ENCODE measurements at places on chromosomes 6 and 20. TPM values are rescaled to one million over a fixed set of nuclear protein-coding genes. Genes with fewer than 3 reads are reported as not detected.

The FRK gene
- 7.3 TPM for total RNA-seq

The EFCAB8 gene
- total RNA-seq = 2.0 TPM

The FOXF2 gene
- total RNA-seq = 0.88 TPM

DNA sequence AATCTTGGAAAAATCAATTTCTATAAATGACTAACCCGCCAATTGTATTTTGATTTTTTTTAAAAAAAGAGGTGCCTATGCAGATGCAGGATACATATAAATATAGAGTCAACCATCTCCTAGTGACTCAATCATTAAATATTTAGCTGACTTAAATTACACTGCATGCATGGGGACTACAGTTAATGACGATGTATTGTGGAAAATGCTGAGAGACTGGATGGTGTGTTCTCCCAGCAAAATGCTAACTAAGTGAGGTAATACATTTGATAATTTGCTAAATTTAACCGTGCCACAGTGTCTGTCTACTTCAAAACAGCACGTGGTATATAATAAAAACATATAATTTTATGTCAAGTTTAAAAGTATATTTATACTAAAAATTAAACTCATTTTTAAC, 341.6 kb downstream of the PRKN start:
- DNase-seq = no peak

The ARFGEF3 gene
- total RNA-seq = 5.6 TPM

- DNase-seq = no peak
Measured at GRCh38 chr20:36802326-36803222, 29.0 kb upstream of the DSN1 start.

The RAET1G gene
- not detected for total RNA-seq

The ZC2HC1B gene
- not detected for total RNA-seq

The TGIF2 gene
- 58.4 TPM for total RNA-seq

The C6orf141 gene
- 2.1 TPM for total RNA-seq

DNA sequence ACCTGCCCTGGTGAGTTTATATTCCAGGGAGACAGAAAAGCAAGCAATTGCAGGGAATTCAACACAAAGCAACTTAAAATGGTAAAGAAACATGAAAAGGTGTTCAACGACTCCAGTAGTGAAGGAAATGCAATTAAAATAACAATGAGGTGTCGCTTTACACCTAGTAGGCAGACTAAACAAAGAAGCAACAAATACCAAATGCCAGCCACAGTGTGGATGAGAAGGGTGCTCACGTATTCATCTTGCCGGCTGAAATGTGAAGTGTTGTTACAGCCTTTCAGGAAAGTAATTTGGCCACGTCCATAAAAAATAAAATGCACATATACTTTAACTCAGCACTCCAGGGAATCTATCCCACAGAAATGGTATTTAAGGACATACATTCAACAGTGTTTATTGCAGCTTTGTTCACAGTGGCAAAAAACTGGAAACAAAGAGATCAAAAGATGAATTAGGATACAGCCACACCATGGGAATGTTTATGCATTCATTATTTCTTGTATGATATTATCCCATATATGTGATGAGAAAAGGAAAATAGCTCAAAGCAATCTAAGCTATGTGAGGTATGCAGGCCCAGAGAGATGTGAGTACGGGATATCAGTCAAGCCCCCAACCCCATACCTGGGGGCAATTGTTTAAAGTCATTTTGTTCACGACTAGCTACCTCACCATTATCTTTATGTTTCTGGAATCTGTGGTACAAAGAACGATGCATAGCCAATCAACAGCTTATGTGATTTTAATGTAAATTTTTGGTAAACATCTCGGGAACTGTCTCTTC, 266.0 kb upstream of the SOX4 start:
- no peak for DNase-seq

The NKX2-2 gene
- not detected for total RNA-seq

The DPPA5 gene
- total RNA-seq = not detected

DNA sequence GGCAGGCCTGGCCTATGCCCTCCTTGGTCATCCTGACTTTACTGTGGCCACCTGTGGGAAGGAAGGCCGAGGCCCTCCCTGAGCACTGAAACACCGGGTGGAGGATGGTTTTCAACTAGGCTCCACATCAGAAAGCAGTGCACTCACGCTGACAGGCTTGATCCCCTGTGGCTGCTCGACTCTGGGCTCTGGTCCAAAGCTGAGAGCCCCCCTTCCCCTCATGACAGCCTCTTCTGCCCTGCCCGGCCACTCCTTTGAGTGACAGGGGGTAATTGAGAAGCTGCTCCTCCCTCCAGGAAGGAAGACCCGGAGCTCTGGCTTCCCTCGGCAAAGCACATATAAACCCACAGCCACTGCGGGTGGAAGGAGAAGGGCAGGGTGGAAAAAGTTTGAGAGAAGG, 43.6 kb downstream of the MUC22 start:
- no peak for DNase-seq

The COL9A1 gene
- total RNA-seq = not detected

DNA sequence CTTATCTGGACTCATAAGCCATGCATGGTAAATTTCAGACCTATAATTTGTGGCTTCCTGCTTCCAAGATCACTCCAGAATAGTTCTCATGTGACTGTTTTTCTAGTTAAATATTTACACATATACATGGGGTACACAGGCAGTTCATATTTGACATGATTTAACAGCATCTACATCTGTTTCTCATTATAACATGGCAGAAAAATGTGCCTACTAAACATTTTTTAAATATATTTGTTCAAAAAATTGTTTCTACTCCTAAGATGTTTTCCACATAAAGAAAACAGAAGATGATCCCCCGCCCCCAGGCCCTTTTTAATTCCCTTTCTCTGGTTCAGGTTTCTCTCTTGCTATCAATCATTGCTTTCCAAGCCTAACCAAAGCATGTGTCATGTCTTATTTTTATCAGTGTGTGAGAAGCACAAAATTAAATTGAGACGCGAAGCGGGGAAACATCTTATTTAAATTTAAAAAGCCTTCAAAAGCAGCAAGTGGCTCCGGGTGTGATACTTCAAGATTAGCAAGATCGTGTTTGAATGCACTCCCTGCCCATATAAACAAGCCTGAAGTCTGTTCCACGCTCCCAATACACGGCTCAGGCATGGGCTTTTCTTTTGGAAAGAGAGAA, 37.3 kb downstream of the IPCEF1 start:
- DNase-seq = no peak

- no peak for DNase-seq
Measured at GRCh38 chr6:45808917-45809316, 206.7 kb downstream of the CLIC5 start.

DNA sequence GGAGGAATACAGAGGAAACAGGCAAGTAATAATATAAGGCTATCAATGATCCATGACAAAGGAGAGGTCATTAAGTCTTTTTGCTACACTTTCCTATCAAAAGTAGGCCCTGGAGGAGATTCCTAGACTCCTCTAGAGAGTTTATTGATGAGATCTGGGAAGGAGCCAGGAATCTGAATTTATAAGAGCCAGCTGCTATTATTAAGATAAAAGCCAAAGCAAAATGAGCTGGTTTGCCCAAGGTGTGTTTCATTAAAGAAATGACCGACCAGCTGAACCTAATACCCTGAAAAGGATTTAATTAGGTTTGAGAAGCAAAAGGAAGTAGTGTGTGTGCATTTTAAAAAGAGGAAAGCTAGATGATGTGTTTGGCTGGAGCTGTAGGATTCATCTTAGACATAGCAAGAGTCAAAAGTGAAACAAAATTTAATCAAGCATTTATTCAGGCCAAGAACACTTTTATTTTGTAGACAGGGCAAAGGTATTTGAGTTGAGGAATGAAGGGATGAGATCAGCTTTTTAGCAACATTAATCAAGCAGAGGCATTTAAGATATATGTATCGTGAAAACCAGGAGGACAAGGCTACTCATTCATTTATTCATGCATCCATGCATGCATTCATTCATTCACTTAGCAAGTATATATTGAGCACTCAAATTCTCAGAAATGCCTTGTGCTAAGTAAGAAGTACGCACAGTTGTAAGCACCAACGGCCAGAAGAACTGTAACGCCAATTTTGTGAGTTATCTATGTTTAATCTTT, 43.5 kb upstream of the SCAF8 start:
- DNase-seq = no peak

The MAP7 gene
- 57.4 TPM for total RNA-seq

- DNase-seq = no peak
Measured at GRCh38 chr20:44072384-44072783, 114.6 kb downstream of the JPH2 start.

DNA sequence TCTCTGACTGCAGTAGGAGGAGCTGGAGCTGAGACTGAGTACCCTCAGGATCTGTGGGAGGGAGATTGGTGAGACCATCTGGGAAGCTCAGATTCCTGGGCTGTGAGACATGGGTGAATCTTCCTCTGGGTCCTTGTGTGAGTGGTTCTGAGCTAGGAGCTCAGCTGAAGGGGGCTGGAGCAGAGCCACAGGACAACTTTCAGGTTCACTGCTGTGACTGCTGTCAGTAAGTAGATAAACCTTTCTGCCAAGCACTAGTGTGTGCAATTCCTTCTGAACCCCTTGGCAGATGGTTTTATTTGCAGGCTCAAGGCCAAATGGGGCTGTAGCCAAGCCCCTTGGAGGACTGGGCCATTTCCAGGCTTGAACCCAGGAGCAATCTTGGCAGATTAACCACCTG, 49.6 kb upstream of the SNAP91 start:
- DNase-seq = no peak

The RFX6 gene
- 1.5 TPM for total RNA-seq

DNA sequence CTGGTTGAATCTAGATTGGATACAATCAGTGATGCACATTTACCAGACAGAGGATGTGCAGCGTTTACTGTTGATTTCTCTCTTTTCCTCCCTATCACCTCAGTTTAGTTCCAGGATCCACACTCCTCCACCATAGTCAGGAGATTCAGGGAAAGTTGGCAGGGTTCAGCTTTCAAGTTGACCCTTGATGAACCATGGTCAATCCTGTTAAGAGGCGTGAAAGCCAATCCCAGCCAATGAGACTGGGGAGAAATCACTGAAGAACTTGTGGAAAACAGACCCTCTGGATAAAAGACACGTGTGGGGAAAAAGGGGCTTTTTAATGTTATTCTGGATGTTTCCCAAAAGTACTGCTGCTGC, 19.2 kb upstream of the SCP2D1 start:
- no peak for DNase-seq

GRCh38 chr6:167835260-167835659, 8.5 kb downstream of the AFDN start:
- no peak for DNase-seq

GRCh38 chr6:154134471-154135147, 95.6 kb downstream of the OPRM1 start:
- DNase-seq = no peak

The FAM83B gene
- 21.1 TPM for total RNA-seq

The GPX5 gene
- not detected for total RNA-seq

DNA sequence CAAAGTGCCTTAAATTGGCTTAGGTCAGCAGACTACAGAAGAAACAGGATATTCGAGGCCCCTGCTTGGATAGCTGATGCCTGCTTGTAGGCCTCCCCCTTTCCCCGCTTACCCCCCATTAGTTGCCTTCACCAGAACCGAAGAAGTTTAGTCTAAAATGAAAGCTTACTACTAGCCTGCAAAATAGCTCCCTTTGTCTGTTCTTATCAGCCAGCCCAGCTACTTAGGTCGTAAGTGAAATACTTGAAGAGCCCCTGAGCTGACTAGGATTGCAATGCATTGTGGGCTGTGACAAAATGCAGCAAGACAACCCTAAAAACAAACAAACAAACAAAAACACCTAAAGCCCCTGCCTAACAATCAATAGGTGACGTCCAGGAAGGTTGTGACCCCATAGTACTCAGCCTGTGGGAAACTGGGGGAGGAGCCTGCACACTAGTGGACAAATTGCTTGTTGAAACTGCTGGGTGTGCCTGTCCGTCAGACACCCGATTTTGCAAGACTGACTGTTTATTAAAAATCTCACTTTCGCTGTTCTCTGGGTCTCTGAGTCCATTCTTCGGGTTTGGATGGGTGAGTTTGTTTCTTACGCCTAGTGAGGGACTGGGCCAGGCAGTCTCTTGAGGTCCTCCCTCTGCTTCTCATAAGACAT, 105.0 kb upstream of the DUSP22 start:
- no peak for DNase-seq

The CDYL gene
- total RNA-seq = 41.6 TPM

The TMEM217 gene
- total RNA-seq = 1.6 TPM

- peak; percentile 63 for DNase-seq
Measured at GRCh38 chr6:168956884-168957730, 296.5 kb downstream of the THBS2 start.

DNA sequence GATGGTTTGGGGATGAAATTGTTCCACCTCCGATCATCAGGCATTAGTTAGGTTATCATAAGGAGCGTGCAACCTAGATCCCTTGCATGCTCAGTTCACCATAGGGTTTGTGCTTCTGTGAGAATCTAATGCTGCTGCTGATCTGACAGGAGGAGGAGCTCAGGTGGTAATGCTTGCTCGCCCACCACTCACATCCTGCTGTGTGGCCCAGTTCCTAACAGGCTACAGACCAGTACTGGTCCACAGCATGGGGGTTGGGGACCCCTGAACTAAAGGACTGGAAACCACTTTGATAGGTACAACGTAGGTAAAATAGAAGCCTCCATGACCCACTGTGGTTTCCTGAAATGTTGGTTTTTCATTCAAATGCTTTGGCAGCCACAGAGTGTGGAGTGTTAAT, 109.3 kb upstream of the PROKR2 start:
- DNase-seq = no peak

The CST3 gene
- total RNA-seq = 777 TPM

The PRPH2 gene
- not detected for total RNA-seq

The ADGRF5 gene
- not detected for total RNA-seq

GRCh38 chr6:167416676-167417430, 92.0 kb downstream of the TTLL2 start:
- no peak for DNase-seq

The MICA gene
- 12.6 TPM for total RNA-seq

- DNase-seq = no peak
Measured at GRCh38 chr20:23700931-23701330, 12.1 kb upstream of the CST4 start.

Data from Caco-2 (cell line).